Activated CD4-positive, CD25-positive, alpha-beta regulatory T cell (primary cell): ENCODE measurements at places on chromosomes 5 and 9.

GRCh38 chr5:66840511-66841013, 244.4 kb downstream of the MAST4 start:
- no peak for DNase-seq

DNA sequence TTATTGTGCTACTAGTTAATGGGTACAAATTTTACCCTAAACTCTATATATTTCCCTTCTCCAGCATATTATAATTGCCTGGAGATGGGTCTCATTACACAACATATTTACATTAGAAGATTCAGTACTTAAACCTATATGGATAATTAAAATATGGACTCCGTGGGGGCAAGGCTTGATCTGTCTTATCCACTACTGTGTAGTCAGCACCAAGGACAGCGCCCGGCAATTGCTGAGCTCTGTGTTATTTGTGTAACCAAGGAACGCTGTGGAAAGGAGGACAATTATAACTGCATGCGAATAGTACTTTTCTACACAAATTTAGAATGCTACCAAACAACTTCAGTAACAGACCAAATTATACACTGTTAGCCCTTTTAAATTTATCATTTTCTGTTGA, 77.7 kb downstream of the DNAH5 start:
- DNase-seq = no peak

DNA sequence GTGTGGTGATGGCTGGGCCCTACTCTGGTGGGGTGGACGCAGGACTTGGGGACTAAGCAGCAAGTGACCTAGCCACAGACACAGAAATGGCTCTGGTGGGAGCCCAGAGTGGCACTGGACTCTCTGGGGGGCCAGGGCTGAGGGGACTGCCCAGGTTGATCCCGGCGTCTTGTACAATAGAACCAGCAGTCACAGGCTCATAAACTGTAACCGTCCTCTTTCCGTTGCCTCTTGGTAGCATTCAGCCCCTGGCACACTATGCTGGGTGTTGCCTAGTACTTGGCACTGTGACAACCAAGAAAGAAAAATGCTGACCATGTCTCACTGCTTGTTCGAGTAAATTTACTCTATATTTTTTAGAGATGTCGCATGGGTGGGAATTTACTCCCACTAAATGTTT, 80.5 kb downstream of the DAB2IP start:
- no peak for DNase-seq

DNA sequence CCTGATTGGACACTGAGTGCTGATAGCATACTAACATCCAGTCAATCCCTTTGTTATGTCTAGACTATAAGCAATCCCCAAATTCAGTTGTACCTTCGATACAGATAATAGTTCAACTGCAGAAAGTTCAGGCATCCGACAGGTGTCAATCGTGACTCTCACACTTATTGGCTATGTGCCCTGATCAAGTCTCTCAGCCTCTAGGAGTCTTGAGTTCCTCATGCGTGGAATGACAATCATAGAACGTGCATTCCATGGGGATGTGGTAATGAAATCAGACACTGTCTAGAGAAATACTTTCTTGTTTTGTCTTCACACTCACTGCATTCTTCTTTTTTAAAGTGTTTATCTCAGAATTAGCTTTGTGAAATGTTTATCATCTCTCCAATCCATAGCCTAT, 4.8 kb downstream of the ANKRD34B start:
- no peak for DNase-seq

- DNase-seq = no peak
Measured at GRCh38 chr5:33671700-33672291, 220.0 kb downstream of the ADAMTS12 start.

GRCh38 chr5:98106116-98107031, 667.1 kb upstream of the RGMB start:
- DNase-seq = no peak

GRCh38 chr9:114121227-114122135, 22.4 kb upstream of the KIF12 start:
- DNase-seq = no peak

DNA sequence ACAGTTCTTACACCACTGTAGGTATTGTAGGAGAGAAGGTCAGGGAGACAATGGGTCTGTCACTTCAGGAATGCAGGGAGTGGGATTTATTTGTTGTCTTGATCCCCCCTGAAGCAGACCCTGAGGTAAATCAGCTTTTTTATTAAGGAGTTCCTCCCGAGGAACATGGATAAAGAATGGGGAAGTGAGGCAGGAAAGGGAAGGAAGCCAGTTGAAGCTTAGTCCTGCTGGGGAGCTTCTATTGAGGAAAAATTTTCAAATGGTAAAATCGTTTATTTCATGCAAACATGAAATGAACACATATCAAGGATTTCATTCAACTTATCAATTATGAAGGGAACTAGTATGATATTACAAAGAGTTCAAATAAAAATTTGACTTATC, 318.6 kb upstream of the PIK3R1 start:
- DNase-seq = no peak

- no peak for DNase-seq
Measured at GRCh38 chr5:37717613-37718431, 122.0 kb downstream of the GDNF start.

- DNase-seq = no peak
Measured at GRCh38 chr5:173326501-173326960, 1.7 kb downstream of the STC2 start.

DNA sequence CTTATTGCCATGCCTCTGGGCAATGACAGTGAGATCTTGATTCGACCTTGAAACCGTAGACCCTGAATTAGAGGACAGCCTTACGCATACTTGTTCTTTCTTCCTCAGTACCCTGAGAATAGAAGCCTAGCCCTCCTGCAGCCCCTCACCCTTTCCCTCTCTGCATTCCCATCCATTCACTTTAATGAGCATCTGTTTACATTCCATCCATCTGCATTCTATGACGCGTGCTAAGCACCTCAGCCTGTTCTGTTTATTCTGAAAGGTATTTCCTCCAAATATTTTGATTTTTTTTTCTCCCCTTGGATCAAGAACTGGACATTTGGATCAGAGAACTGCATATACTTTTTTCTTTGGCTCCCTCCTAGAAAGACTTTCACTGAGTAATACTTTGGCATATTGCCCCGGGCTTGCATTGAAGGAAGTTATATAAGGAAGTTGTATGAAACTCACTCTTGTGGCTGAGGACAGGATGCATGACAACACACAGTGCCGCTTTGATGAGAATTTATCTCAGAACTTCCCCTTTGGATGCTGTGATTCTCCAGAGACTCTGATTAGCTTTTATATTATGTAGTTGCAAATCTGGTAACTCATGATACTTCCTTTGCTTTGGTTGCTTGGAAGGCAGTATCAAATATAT, 15.7 kb downstream of the TMEM8B start:
- no peak for DNase-seq

DNA sequence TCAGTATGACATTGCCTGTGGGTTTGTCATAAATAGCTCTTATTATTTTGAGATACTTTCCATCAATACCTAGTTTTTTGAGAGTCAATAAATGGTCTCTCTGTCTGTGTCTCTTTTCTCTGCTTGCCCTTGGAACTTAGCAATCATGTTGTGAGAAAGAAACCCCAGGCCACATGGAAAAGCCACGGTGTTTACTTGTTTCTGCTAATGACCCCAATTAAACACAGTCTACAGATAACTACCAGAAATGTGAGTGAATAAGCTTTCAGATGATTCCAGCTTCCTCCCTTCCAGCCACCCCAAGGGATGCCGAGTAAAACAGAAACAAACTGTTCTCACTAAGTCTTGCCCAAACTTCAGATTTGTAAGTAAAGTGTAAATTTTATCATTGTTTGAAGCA, 584.9 kb downstream of the MAT2B start:
- no peak for DNase-seq

DNA sequence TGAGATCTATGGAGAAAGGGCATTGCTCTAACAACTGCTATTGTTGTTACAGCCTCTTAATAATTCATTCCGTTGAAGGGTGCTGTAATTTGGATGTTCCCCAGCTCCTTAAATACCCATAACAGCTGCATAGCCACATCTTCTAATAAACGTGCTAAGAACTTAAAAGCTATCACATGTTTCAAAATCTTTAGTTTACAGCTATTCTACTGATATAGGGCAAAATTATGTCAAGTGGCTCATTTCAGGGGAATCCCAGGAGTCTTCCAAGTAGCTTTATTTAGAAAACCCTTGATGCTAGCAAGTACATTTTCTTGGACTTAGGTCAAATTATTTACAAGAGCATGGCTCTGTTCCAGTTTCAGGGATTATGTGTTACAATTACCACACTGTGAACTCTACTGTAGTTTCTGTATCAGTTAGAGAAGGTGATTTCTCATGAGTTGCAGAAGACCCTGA, 990.4 kb upstream of the ACO1 start:
- DNase-seq = no peak

DNA sequence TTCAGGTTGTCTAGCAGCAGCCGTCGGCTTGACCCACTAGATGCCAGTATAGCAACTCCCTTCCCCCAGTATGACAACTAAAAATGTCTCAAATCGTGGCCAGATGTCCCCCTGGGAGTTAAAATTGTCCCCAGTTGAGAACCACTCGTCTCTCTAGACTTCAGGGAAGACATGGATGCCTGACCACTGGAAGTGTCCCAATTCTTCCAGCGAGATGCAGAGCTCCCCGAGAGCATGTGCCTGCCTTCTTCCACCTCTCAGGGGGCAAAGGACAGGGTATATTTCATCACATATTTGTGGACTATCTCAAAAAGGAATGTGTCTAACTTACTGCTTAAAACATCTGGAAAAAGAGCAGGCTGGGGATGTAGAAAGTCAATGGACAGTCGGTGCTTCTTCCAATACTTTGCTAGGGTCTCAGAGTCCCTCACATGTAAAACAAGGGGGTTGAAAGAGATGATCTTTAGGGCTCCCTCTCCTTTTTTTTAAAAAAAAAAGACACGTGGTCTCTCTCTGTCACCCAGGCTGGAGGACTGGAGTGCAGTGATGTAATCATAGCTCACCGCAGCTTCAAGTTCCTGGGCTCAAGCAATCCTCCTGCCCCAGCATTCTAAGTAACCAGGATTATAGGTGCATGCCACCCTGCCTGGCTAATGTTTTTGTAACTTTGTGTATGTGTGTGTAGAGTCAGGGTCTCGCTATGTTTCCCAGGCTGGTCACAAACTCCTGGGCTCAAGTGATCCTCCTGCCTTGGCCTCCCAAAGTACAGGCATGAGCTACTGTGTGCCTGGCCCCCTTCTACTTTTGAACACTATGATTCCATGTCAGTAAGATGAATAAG, 190.6 kb downstream of the DAB2IP start:
- no peak for DNase-seq

- no peak for DNase-seq
Measured at GRCh38 chr5:131386779-131387178, 122.9 kb downstream of the CDC42SE2 start.

GRCh38 chr5:39100301-39100850, 26.2 kb upstream of the RICTOR start:
- no peak for DNase-seq

- DNase-seq = no peak
Measured at GRCh38 chr5:170372971-170373370, 16.2 kb downstream of the KCNMB1 start.

GRCh38 chr5:94793113-94793815, 174.8 kb downstream of the SLF1 start:
- DNase-seq = no peak

DNA sequence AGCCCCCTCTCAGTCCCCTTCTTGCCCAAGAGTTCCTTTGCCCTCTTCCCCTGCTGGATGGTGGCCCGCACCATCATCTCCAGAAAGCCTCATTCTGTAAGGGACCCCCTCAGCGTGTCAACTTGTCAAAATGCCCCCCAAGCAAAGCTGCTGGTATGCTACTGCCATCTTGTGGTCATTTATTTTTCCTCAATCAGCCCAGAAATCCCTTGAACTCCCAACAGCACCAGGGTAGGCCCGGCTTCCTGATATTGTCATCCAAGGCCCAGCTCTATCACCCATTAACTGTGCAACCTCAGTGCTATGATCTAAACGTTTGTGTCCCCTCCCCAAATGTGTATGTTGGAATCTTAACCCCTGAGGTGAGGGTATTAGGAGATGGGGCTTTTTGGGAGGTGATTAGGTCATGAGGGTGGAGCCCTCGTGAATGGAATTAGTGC, 53.2 kb upstream of the FBXW11 start:
- no peak for DNase-seq

DNA sequence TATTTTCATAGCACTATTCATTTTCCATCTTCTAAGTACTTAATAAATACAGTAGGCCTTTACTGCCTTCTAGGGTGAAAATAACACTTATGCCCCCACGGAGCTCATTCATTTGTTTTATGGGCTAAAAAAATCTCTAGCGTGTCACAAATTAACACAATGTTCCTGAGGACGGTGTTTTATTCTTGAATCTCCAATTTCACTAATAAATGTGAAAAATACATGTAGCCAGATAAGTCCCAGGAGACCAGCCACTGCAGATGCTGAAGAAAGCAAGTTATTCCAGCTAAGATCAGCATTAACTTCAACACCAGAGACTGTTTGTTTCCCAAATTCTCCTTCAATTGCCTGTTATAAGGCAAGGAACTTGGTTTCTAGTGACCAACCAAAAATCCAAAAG, 102.3 kb downstream of the MARCHF3 start:
- DNase-seq = no peak

DNA sequence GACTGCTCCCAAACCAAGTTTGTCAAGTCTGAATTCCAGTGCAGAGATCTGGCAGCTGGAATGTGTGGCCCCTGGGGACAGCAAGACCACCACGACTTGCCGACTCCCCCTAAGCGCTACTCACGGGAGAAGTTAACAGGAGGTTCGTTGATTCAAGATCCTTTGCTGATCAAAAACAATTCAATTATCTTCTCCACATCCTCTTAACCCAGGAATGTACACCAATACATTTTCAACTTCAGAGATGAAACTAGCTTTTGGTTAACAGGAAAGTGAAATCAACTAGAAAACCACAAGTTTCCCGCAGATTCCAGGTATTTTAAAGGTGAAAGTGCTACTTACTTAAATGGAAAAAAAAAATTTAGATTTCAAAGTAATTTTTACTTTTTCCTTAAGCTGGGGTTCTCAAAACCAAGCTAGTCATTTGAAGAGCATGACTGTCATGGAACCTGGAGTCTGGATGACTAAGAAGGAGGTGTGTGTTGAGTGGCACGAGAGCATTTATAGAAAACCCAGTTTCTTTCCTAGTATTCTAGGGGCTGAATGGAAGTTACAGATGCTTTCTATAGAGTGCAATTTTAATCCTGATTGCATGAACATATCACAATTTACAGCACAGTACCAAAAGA, 257.5 kb upstream of the PANK3 start:
- DNase-seq = no peak

DNA sequence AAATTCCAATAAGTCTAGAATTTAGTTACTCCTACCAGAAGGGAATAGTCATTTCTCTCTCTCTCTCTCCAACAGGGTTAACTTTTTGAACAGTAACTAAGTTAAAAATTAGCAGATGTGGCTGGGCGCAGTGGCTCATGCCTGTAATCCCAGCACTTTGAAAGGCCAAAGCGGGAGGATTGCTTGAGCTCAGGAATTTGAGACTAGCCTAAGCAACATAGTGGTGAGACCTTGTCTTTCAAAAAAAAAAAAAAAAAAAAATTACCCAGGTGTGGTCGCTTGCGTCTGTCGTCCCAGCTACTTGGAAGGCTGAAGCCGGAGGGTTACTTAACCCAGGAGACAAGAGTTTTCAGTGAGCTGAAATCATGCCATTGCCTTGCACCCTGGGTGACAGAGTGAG, 639.7 kb downstream of the PTPRD start:
- DNase-seq = no peak
